Stimulated activated CD4-positive, alpha-beta T cell treated with anti-CD3 and anti-CD28 coated beads, Interleukin-4, amount 100 ng/mL, for 4 hours (primary cell): ENCODE measurements at places on chromosomes 4 and X.

DNA sequence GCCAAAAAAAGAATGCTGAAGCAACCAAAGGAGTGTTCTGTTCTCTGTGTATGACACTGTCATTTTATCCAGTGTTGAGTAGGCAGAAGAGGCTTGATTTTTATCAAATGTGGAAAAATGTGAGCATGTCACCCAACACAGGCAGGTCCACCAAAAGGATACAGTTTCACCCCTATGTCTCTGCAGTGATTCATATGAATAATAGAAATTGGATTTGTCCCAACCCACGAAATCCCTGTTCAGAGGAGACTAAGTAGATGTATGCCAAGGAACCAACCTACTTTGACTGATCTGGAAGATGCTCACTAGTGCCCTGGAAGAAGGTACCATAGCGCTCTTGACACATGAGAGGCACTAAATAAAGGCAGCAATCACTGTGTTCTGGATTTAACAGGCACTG is 72.5 kb downstream of the FGF13 start:
- DNase-seq: no peak

- DNase-seq: no peak
Measured at GRCh38 chr4:84751707-84752106, 168.8 kb downstream of the CDS1 start.

DNA sequence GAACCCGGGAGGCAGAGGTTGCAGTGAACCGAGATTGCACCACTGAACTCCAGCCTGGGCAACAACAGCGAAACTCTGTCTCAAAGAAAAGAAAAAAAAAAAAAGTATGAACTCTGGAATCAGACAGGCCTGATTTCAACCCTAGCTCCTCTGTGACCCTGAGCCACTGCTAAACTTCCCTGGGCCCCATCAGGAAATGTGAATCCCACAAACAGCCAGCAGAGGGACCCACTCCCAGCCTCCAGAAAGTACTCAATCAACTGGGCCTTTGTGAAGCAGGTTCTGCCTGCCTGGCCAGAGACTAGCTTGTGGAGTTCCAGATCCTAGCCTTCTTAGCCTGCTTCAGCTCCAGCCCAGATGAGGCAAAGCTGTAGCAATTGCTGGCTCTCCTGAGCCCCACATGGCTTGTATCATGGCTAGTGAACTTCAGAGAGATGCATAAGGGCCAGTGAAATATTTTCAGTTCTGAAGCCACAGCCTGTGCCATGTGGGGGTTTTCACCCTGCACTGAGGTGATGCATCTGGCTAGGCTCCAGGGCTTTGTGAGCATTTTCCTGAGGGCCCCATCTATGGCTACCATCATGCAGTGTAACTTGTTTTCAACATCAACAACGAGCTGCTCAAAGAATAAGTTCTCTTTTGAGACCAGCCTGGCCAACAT is 7.2 kb upstream of the IDS start:
- peak; percentile 29 for DNase-seq

- no peak for DNase-seq
Measured at GRCh38 chr4:122131562-122132157, 20.5 kb upstream of the BLTP1 start.

DNA sequence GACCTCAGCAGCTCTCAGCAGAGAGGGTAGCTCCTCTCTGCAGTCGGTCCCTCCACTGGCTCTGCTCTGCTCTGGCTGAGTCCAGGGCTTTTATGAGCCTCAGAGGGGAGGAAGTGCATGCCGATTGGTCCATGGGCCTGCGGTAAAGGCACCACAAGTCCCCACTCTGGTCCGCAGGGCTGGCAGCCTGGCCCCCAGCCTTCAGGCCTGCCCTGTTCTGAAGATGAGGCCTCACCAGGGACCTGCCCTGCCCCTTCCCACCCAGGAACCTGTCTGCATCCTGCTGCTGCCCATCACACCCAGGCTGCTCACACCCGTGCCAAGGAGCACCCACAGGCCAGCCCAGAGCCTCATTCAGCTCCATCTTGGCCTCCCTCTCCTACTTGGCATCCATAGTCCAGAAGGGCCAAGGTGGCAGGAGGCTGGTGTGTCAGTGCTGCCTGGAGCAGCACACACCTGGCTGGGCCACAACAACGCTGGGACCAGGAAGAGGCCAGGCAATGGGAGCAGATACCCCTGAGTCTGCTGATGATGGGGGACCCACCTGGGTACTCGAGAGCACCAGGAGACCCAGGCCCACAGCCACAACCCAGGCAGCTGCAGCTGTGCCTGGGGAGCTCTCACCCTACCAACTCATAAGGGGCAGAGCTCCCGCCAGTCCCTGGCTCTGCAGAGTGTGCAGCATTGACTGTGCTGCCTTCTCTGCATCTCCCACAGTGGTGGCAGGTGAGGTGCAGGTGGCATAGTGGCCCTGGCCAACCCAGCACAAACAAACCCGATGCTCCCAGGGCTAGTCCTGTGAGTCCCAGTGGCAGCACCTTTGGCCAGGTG is 191.9 kb upstream of the NUDT6 start:
- DNase-seq: no peak

GRCh38 chr4:114267976-114268375 is 288.5 kb upstream of the ARSJ start:
- DNase-seq: no peak

- DNase-seq: no peak
Measured at GRCh38 chr4:142307857-142308256, 538.2 kb downstream of the INPP4B start.

GRCh38 chr4:141763374-141763773 is 127.0 kb downstream of the IL15 start:
- no peak for DNase-seq
